Activated T-helper 2 cell treated with anti-CD3 and anti-CD28 coated beads, Interferon-gamma antibody, Interleukin-2, Interleukin-4, amounts not matched to agents 10 μg/mL and 5 μg/mL and 100 μg/mL, durations not matched to agents 14 hours and 24 hours and 36 hours (primary cell): ENCODE measurements at places on chromosomes 6 and 20.
A peak's percentile ranks its signal among the peaks of the same experiment; 100 is the strongest.

GRCh38 chr6:145815309-145816274 is 997 bp upstream of the FBXO30 start:
- H3K4me1 ChIP-seq: peaks cover 47% of the 10 kb centered on the region
- DNase-seq: no peak
- H3K36me3 ChIP-seq: no peaks in the 10 kb centered on the region
- peak overlapping the region; percentile 87 for H3K4me3 ChIP-seq
- H3K27ac ChIP-seq: peak overlapping the region; percentile 89
- H3K27me3 ChIP-seq: no peaks in the 10 kb centered on the region

GRCh38 chr20:61698598-61699494 is 366.8 kb downstream of the TAF4 start:
- H3K4me1 ChIP-seq: no peaks in the 10 kb centered on the region
- no peak overlapping the region for H3K27ac ChIP-seq
- H3K27me3 ChIP-seq: no peaks in the 10 kb centered on the region
- H3K4me3 ChIP-seq: no peak overlapping the region
- DNase-seq: no peak

- peaks cover 55% of the 10 kb centered on the region for H3K36me3 ChIP-seq
- H3K4me3 ChIP-seq: no peak overlapping the region
- no peaks in the 10 kb centered on the region for H3K27me3 ChIP-seq
Measured at GRCh38 chr6:135870722-135871121, 19.2 kb downstream of the PDE7B start.

GRCh38 chr20:1803932-1804501 is 91.2 kb upstream of the SIRPA start:
- H3K36me3 ChIP-seq: no peaks in the 10 kb centered on the region
- H3K4me1 ChIP-seq: peaks cover 7% of the 10 kb centered on the region
- H3K27ac ChIP-seq: no peak overlapping the region

DNA sequence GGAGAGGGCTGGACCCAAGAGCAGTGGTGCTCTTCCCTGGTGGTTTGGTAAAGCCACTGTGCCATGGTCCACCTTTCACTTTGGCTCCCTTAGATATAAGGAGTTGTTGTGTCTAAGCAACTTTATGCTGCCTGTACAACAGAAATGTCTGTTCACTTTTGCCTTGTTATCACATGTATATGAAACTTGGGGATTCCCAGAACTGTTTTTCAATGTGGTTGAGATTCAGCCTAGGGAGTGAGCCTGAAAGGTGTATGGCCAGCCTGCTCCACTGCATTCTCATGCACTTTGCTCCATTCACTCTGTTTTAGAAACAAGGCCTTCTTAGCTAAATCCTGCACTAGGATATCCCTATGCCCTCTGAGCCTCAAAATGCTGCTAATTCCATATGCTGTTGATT is 234.5 kb upstream of the THEMIS start:
- H3K4me3 ChIP-seq: no peak overlapping the region
- peaks cover 13% of the 10 kb centered on the region for H3K4me1 ChIP-seq
- no peak for DNase-seq
- H3K36me3 ChIP-seq: peaks cover 2% of the 10 kb centered on the region

GRCh38 chr20:19457611-19458010 is 245.2 kb downstream of the SLC24A3 start:
- no peaks in the 10 kb centered on the region for H3K36me3 ChIP-seq
- no peak for DNase-seq
- H3K27me3 ChIP-seq: no peaks in the 10 kb centered on the region
- peaks cover 2% of the 10 kb centered on the region for H3K4me1 ChIP-seq
- H3K4me3 ChIP-seq: no peak overlapping the region

- H3K4me1 ChIP-seq: no peaks in the 10 kb centered on the region
- H3K36me3 ChIP-seq: no peaks in the 10 kb centered on the region
- no peak overlapping the region for H3K4me3 ChIP-seq
- H3K27me3 ChIP-seq: no peaks in the 10 kb centered on the region
- no peak for DNase-seq
Measured at GRCh38 chr20:16228722-16229121, 344.5 kb downstream of the KIF16B start.

- H3K27me3 ChIP-seq: no peaks in the 10 kb centered on the region
- no peak for DNase-seq
- peaks cover 1% of the 10 kb centered on the region for H3K4me1 ChIP-seq
- H3K36me3 ChIP-seq: no peaks in the 10 kb centered on the region
Measured at GRCh38 chr6:151131324-151132007, 108.3 kb upstream of the AKAP12 start.

- no peak overlapping the region for H3K4me3 ChIP-seq
- no peaks in the 10 kb centered on the region for H3K27me3 ChIP-seq
- peaks cover 8% of the 10 kb centered on the region for H3K4me1 ChIP-seq
- peaks cover 3% of the 10 kb centered on the region for H3K36me3 ChIP-seq
- H3K27ac ChIP-seq: no peak overlapping the region
Measured at GRCh38 chr20:48933017-48933766, 11.7 kb downstream of the ARFGEF2 start.

- peaks cover 6% of the 10 kb centered on the region for H3K4me1 ChIP-seq
- H3K36me3 ChIP-seq: no peaks in the 10 kb centered on the region
- peaks cover 7% of the 10 kb centered on the region for H3K27me3 ChIP-seq
- no peak overlapping the region for H3K4me3 ChIP-seq
- DNase-seq: no peak
- no peak overlapping the region for H3K27ac ChIP-seq
Measured at GRCh38 chr6:119096721-119097565, 18.5 kb upstream of the FAM184A start.

DNA sequence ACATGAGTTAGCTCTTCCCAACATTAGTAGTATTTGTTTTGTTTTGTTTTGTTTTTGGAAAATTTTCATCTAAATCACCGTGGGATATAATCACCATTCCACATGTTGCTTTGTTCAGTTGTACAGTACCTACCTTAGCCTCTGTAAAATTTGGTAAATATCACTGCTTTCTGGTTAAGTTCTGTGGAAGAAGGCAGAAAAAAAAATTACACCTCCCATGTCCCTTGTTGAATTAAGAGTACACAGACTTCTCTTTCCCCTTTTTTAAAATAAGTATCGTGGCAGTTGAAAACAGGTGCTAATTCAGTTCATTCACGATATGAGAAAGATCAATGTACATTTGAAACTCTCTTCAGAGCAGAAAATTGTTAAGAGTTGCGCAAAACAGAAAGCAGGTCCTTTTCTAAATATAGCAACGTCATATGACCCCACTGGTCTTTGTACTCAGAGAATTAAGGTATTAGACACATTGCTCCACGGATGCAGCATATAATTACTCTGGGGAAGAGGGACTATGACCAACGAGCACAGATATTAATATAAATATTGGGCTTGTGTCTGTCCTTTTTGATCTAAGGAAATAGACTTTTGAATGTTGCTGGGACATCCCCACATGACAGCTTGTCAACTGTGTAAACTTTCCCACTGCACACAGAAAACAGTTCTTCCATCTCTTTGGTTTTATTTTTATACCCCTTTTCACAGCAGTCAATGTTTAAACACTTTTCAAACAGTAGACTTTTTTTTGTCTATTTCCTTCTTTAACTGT is 58.6 kb upstream of the ZNF217 start:
- H3K27me3 ChIP-seq: no peaks in the 10 kb centered on the region
- no peaks in the 10 kb centered on the region for H3K36me3 ChIP-seq
- peak overlapping the region; percentile 75 for H3K4me3 ChIP-seq
- H3K4me1 ChIP-seq: peaks cover 39% of the 10 kb centered on the region
- peak overlapping the region; percentile 99 for H3K27ac ChIP-seq

DNA sequence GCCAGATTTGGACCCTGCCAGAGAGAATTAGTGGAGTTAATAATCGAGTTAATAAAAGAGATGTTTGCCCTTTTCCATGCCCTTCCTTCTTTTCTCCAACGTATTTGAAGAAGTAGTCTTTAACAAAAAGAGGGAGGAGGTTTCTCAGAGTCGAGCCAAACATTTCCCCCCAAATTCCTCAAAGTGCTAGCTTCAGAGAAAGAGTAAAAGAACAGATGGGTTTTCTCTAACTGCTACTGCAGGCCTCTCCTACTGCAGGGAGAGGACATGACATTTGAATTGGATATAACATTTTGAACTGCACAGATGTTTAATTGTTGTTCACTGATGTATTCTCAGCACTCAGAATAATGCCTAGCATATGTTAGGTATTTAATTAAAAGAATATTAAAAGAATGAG is 25.5 kb downstream of the RWDD2A start:
- no peak overlapping the region for H3K27ac ChIP-seq
- no peak overlapping the region for H3K4me3 ChIP-seq
- H3K27me3 ChIP-seq: peaks cover 8% of the 10 kb centered on the region
- H3K36me3 ChIP-seq: no peaks in the 10 kb centered on the region
- DNase-seq: no peak

GRCh38 chr6:40128127-40128526 is 193.9 kb upstream of the MOCS1 start:
- no peak for DNase-seq
- H3K36me3 ChIP-seq: no peaks in the 10 kb centered on the region

- peaks cover 3% of the 10 kb centered on the region for H3K27me3 ChIP-seq
- H3K27ac ChIP-seq: peak overlapping the region; percentile 91
- H3K4me3 ChIP-seq: peak overlapping the region; percentile 86
- peaks cover 45% of the 10 kb centered on the region for H3K4me1 ChIP-seq
- no peaks in the 10 kb centered on the region for H3K36me3 ChIP-seq
- peak; percentile 60 for DNase-seq
Measured at GRCh38 chr6:26322645-26323482, 42.1 kb upstream of the BTN3A2 start.

DNA sequence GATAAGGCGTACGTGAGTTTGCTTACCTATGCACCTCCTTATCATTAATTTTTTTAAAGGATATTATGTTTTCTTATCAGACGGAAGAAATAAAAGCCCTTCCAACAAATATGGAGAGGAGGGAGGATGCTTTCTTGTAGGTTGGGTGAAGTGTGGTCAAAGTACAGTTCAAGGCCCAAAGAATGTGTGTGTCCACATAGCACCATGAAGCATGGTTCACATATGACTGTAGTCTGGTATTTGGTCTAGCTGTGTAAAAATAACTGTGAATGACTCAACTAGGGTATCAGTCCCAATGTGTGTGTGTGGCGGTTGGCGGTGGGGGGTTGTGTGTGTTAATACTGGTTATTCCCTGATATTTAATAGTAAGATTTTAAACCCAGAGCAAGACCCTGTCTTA is 212.7 kb downstream of the TMEM242 start:
- H3K4me1 ChIP-seq: peaks cover 47% of the 10 kb centered on the region
- DNase-seq: no peak
- H3K36me3 ChIP-seq: peaks cover 41% of the 10 kb centered on the region
- no peak overlapping the region for H3K4me3 ChIP-seq

- peaks cover 33% of the 10 kb centered on the region for H3K4me1 ChIP-seq
- peak overlapping the region; percentile 5 for H3K27ac ChIP-seq
- DNase-seq: no peak
- H3K4me3 ChIP-seq: no peak overlapping the region
Measured at GRCh38 chr6:89840538-89840937, 10.9 kb downstream of the CASP8AP2 start.

DNA sequence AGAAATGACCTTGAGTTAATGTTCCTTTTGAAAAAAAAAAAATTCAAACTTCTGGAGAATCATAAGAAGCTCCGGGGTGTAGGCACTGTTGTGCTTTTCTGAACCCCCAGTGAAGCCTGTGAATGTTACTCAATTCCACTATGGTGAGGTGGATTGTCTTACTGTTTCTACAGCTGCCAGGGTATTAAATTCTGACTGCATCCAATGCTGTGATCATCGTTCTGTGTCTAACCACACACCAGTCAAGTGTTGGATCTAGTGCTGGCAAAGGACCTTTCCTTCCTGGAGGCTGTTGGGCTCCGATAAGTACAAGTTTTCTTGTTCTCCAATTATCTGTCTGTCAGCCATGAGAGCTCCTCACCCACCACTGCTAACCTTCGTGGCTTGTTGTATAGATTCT is 162.0 kb upstream of the EPHA7 start:
- no peak overlapping the region for H3K4me3 ChIP-seq
- no peak for DNase-seq
- no peak overlapping the region for H3K27ac ChIP-seq
- no peaks in the 10 kb centered on the region for H3K27me3 ChIP-seq

- peak; percentile 46 for DNase-seq
- peaks cover 21% of the 10 kb centered on the region for H3K36me3 ChIP-seq
- H3K4me1 ChIP-seq: peaks cover 79% of the 10 kb centered on the region
- H3K27ac ChIP-seq: peak overlapping the region; percentile 79
- peak overlapping the region; percentile 74 for H3K4me3 ChIP-seq
Measured at GRCh38 chr20:1664911-1665310, 7.3 kb upstream of the SIRPG start.

DNA sequence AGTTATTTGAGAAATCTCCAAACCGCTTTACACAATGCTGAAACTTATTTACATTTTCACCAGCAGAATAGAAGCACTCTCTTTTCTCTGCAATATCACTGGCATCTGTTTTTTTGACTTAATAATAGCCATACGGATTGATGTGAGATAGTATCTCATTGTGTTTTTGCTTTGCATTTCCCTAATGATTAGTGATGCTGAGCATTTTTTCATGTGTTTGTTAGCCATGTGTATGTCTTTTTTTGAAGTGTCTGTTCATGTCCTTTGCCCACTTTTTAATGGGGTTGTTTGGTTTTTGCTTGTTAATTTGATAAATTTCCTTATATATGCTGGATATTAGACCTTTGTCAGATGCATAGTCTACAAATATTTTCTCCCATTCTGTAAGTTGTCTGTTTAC is 73.6 kb downstream of the FBXO5 start:
- no peak overlapping the region for H3K27ac ChIP-seq
- H3K36me3 ChIP-seq: no peaks in the 10 kb centered on the region
- DNase-seq: no peak
- H3K4me1 ChIP-seq: no peaks in the 10 kb centered on the region
- peaks cover 2% of the 10 kb centered on the region for H3K27me3 ChIP-seq

- no peak for DNase-seq
- H3K27ac ChIP-seq: no peak overlapping the region
Measured at GRCh38 chr20:44035924-44036323, 121.3 kb downstream of the TOX2 start.

DNA sequence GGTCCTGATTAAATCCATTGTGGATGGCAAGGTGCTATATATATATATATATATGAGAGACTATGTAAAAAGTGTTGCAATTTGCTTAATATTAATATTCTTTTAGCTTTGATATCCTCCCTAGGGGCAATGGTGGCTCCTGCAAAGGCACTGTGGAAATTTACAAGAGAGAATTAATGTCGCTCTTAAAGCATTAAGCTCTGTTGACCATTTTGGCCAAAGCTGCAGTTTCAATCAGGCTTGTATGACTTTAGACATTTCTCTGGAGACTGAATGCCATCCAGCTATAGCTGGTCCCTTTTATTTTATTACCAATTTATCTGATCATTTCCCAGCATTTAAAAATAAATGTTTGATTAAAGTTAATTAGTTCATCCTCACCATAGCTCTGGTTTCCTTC is 155.3 kb downstream of the JARID2 start:
- H3K4me3 ChIP-seq: peak overlapping the region; percentile 80
- H3K36me3 ChIP-seq: peaks cover 8% of the 10 kb centered on the region
- H3K27me3 ChIP-seq: no peaks in the 10 kb centered on the region

- peaks cover 2% of the 10 kb centered on the region for H3K4me1 ChIP-seq
- no peaks in the 10 kb centered on the region for H3K36me3 ChIP-seq
- no peak for DNase-seq
Measured at GRCh38 chr6:33609528-33609927, 11.6 kb upstream of the ITPR3 start.

DNA sequence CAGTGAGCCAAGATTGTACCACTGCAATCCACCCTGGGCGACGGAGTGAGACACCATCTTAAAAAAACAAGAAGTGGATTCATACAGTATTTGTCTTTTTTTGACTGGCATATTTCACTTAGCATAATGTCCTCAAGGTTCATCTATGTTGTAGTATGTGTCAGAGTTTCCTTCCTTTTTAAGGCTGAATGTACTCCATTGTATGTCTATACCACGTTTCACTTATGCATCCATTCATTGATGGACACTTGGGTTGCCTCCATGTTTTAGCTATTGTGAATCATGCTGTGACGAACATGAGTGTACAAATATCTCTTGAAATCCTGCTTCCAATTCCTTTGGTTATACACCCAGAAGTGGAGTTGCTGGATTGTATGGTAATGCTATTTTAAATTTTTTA is 28.9 kb upstream of the FAM83D start:
- no peak overlapping the region for H3K27ac ChIP-seq
- H3K27me3 ChIP-seq: no peaks in the 10 kb centered on the region
- DNase-seq: no peak
- no peak overlapping the region for H3K4me3 ChIP-seq
